ENCODE measurements at places on chromosomes 1 and 21. TPM values are rescaled to one million over a fixed set of nuclear protein-coding genes. Genes with fewer than 3 reads are reported as not detected.
A peak's percentile ranks its signal among the peaks of the same experiment; 100 is the strongest.

Gene IFI44L
- 2.1 TPM for total RNA-seq

Gene RBM11
- 0.08 TPM for total RNA-seq

Gene SLC27A3
- total RNA-seq: 29.1 TPM

- no peak overlapping the region for H3K4me3 ChIP-seq
- no peak for DNase-seq
- H3K36me3 ChIP-seq: peaks cover 4% of the 10 kb centered on the region
These were observed 62.8 kb downstream of the CNST start for GRCh38 chr1:246629030-246629429.

GRCh38 chr1:232183266-232183800, 446.6 kb downstream of the SIPA1L2 start:
- DNase-seq: no peak
- H3K4me1 ChIP-seq: no peaks in the 10 kb centered on the region
- no peaks in the 10 kb centered on the region for H3K36me3 ChIP-seq
- no peak overlapping the region for H3K4me3 ChIP-seq

DNA sequence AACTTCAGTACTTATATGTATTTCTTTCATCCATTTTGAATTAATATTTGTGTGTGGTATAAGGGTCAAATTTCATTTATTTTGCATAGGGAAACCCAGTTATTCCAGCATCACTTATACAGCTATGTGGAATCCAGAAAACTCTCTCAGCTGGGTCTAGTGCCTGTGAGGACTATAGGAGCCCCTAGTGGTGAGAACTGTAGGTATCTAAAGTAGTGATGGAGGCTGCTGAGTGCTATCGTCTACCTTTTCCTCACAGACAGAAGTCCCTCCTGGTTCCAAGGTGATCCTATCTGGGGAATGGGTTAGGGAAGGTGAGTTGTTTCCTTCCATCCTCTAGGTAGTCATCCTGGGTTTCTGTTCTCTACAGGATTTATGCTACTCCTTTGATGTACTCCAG, 352.0 kb upstream of the C1orf87 start:
- H3K36me3 ChIP-seq: no peaks in the 10 kb centered on the region
- DNase-seq: no peak
- H3K27ac ChIP-seq: no peak overlapping the region
- no peak overlapping the region for H3K4me3 ChIP-seq
- H3K4me1 ChIP-seq: no peaks in the 10 kb centered on the region

DNA sequence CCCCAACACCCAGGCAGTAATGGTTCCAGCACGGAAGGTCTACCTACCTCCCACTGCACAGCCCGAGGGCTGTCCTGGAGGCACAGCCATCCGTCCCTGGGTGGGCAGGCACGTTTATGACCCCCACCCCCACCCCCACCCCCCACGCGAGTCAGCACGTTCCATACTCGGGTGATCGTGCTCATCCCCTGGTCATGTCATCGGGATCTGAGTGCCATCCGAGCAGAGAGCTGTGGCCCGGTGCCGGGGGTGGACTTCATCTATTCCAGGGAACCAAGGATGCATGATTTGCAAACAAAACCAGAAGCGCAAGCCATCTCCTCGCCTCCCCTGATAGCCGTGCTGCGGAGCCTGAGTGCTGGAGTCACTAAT, 1.1 kb downstream of the TSPEAR start:
- H3K4me1 ChIP-seq: peaks cover 2% of the 10 kb centered on the region
- H3K4me3 ChIP-seq: no peak overlapping the region

GRCh38 chr1:19273106-19273843, 15.3 kb downstream of the AKR7A3 start:
- H3K4me1 ChIP-seq: peaks cover 27% of the 10 kb centered on the region
- peak overlapping the region; percentile 96 for H3K4me3 ChIP-seq
- peaks cover 9% of the 10 kb centered on the region for H3K36me3 ChIP-seq
- DNase-seq: no peak
- peak overlapping the region; percentile 94 for H3K27ac ChIP-seq
- H3K27me3 ChIP-seq: no peaks in the 10 kb centered on the region
